Activated CD8-positive, alpha-beta memory T cell treated with anti-CD3 and anti-CD28 coated beads, Interleukin-2, amount 10 ng/mL, durations not matched to agents 7 days and 5 days (primary cell): ENCODE measurements at places on chromosomes 7 and 10. TPM values are rescaled to one million over a fixed set of nuclear protein-coding genes. Genes with fewer than 3 reads are reported as not detected.

- peak; percentile 63 for DNase-seq
- H3K27me3 ChIP-seq: no peaks in the 10 kb centered on the region
- H3K27ac ChIP-seq: no peak overlapping the region
- H3K4me3 ChIP-seq: no peak overlapping the region
- H3K36me3 ChIP-seq: peaks cover 9% of the 10 kb centered on the region
Observed at GRCh38 chr10:32377458-32378259, 30.7 kb upstream of the EPC1 start.

DNA sequence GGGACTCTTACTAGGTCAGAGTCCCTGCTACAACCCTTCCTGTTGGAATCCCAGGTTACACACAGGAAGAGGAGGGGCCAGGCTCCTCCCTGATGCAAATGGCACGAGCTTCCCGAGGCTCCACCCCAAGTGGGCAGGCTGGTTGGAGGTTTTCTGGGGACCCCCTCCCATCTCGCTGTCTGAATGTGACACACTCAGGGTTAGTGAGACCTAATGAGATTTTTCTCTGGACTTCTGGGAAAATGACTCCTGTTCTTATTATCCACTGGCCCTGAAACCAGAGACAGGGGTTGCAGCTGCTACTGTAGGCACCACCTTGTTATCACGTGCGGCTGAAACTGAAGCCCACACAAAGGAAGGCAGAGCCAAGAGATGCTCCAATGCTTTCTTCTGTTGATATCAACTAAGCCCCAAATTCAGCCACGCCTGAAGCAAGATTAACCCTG is 103.3 kb downstream of the FAM107B start:
- no peak overlapping the region for H3K4me3 ChIP-seq
- H3K27ac ChIP-seq: no peak overlapping the region
- peaks cover 16% of the 10 kb centered on the region for H3K36me3 ChIP-seq
- DNase-seq: no peak

DNA sequence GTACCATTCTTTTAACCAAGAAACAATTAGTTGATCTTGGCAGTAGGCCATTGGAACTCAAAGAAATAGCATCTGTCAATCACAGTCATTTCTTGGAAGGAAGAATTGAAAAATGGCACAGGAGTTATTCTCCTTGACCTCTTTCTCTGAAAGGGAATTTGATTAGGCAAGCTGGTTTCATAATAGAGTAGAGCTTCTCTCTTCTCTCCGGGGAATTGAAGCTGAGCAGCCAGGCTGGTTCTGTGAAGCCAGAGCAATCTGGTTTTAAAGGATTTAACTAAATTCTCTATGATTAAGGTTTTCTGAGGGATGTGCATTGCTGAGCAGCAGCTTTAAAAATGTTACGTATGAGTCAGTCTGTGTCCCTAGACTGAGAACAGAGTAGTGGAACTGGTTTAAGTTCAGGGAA is 70.2 kb downstream of the AHCYL2 start:
- H3K4me3 ChIP-seq: no peak overlapping the region
- H3K27ac ChIP-seq: no peak overlapping the region
- H3K4me1 ChIP-seq: no peaks in the 10 kb centered on the region
- no peaks in the 10 kb centered on the region for H3K36me3 ChIP-seq
- no peak for DNase-seq

GRCh38 chr10:64040781-64041180 is 519.6 kb downstream of the REEP3 start:
- DNase-seq: no peak
- peaks cover 9% of the 10 kb centered on the region for H3K27me3 ChIP-seq
- H3K36me3 ChIP-seq: no peaks in the 10 kb centered on the region
- no peak overlapping the region for H3K27ac ChIP-seq

AZGP1 gene
- total RNA-seq: not detected

GFRA1 gene
- not detected for total RNA-seq
